ENCODE measurements at places on chromosomes 16 and 17.

GRCh38 chr16:31458073-31458843 lies 1.0 kb upstream of the ARMC5 start:
- no peak for DNase-seq

DNA sequence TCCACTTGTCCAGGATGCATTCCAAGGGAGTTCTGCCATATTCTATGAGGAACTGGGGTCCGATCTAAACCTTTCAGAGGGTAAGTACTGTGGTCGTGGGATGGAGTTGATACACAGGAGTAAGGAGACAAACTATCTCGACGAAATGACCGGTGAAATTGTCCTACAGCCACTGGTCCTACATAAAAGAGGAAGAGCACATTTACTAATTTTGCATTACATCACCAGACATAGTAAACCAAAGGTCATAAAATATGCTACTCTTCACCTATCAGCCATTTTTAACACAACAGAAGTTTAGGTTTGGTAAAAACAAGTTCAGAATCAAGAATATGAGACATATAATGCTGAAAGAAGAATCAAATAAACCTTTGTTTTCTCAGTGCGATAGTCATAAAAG lies 8.1 kb downstream of the HSF5 start:
- no peak for DNase-seq

DNA sequence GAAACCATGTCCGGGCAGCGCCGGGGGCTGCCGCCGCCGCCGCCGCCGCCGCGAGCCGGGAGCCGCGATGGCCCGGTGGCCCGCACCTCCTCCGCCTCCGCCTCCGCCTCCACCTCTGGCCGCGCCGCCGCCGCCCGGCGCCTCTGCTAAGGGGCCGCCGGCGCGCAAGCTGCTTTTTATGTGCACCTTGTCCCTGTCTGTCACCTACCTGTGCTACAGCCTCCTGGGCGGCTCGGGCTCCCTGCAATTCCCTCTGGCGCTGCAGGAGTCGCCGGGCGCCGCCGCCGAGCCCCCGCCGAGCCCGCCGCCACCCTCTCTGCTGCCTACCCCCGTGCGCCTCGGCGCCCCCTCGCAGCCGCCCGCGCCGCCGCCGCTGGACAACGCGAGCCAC lies 587 bp downstream of the HS3ST4 start:
- no peak for DNase-seq

DNA sequence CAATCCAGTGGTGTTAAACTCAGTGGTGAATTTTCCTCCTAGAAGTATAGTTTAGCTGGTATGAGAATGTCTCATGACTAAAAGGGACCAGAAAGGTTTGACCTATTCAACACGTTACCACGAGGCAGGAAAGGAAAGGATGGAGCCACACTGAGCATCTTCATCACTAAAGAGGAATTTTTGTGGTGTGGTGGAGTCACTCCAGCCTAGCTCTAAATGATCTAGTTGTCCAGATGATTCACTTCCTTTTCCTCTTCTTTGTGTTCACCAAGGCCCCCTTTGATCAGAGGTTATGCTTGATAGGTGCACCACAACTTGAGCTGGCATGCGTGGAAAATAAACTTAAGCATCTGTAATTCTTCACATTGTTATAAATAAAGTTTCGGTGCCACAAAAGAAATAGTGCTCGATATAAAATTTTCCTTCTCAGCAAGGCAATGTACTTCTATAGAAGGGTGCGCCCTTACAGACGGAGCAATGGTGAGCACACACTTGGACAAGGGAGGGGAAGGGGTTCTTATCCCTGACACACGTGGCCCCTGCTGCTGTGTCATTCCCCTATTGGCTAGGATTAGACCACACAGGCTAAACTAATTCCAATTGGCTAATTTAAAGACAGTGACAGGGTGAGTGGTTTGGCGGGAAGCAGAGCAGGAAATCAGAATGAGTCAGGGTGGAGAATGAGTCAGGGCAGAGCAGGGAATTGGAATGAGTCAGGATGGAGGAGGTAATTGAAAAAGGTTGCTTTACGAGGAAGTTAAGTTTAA lies 254.6 kb downstream of the HS3ST3A1 start:
- DNase-seq, result no peak
